ENCODE measurements at places on chromosomes 4 and X.

GRCh38 chrX:109049903-109050302, 313.5 kb upstream of the IRS4 start:
- DNase-seq = no peak

DNA sequence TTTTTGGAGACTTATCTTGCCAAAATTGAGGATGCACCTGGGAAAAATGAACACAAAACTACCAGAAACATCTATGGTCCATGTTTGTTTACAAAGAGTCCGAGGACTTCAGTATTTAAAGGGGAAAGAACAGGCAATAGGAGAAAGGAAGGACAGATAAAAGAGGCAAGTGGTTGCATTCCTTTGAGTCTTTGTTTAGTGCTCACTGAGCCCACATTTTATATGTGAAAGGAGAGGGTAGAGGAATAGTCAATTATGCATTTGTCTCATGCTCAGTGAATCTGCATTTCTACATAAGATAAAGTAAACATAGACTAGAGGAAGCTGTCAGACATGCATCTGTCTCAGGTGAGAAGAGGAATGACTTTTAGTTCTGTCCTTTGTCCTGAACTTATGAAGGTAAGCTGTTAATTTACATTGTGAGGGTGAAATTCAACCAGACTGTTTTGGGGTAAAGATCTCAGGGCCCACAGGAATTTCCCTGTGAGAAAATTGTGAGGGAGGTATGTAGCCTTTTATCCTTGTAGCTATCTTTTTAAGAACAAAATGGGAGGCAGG, 4.5 kb downstream of the DMP1 start:
- DNase-seq = no peak

DNA sequence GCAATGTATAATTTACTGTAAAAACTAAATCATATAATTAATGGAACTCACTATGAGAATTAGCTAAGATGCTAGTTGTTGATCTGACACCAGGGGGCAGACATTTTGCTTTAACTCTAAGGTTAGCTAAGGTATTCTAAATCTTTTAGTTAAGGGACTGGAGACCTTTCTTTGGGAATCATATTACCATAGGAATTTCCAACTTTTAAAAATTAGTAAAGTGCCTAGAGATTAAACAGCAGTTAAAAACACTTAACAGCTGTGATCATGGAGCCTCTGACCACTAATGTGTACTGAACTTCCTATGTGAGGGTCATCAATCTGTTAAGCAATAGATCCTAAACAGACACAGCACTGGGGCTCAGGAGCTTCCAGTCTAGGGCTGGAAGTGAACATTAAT, 226.6 kb downstream of the NSUN7 start:
- DNase-seq = no peak

GRCh38 chr4:81688085-81688484, 216.4 kb upstream of the RASGEF1B start:
- no peak for DNase-seq

- DNase-seq = no peak
Observed at GRCh38 chr4:176357359-176358082, 37.8 kb downstream of the SPCS3 start.

- peak; percentile 12 for DNase-seq
Observed at GRCh38 chr4:148634476-148634875, 192.3 kb upstream of the NR3C2 start.

DNA sequence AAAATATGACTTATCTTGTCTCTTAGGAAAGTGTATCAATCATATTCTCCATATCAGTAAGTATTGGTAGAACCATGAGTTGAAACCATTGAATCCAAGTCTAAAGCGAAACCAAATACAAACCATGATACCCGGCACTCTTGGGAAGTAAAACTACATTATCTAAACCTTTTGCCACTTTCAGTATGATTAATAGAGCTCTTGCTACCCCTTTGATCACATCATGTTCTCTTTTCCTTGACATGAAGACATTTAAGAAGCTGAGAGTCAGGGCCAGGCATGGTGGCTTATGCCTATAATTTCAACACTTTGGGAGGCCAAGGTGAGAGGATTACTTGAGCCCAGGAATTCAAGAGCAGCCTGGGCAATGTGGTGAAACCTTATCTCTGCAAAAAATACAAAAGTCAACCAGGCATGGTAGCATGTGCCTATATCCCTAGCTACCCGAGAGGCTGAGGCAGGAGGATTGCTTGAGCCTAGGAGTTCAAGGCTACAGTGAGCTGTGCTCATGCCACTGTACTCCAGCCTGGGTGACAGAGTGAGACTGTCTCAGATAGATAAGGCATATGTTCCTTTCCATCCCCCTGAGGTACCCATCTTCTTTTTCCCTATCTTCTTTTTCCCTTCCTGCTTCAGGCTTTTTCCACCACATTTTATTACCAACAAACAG, 45.4 kb downstream of the CEP135 start:
- no peak for DNase-seq

- DNase-seq = no peak
Observed at GRCh38 chr4:164614329-164614728, 139.6 kb upstream of the SMIM31 start.

- DNase-seq = peak; percentile 21
Observed at GRCh38 chr4:186204103-186204559, 12.8 kb downstream of the CYP4V2 start.

GRCh38 chrX:129690435-129690834, 35.7 kb upstream of the APLN start:
- no peak for DNase-seq

- DNase-seq = no peak
Observed at GRCh38 chr4:169256856-169257761, 13.6 kb downstream of the SH3RF1 start.

DNA sequence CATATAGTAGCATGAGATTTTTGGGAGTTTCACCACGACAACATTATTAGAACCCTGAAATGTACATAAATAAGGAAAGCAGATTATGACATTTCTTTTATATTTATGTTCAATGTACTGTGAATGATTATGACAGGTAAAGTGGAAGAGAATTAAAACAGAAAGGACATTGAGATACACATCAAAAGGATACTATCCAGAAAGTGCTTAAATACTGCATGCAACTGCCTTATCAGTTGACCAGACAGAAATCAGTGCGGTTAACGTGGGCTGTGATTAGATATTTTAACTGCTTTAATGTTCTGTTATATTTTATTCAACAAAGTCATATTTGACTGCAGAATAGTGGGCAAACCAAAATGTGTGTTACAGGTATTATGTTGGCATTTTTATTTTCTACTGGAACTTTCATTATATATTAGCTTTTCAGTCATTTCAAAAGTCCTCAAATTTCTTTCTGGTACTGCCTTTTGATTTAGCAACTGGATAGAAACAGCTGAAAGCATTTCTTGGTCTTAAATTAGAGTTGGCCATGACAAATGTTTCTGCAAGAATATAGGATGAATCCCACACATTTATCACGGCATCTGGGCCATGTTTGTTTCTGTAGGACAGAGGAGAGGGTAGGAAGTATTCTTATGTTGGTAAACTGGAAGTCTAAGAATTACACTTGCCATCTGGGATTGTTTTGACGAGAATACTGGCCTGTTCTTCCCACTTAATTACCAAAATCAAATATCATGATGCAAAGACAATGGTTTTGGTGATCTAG, 255.2 kb downstream of the SLC39A8 start:
- DNase-seq = no peak

DNA sequence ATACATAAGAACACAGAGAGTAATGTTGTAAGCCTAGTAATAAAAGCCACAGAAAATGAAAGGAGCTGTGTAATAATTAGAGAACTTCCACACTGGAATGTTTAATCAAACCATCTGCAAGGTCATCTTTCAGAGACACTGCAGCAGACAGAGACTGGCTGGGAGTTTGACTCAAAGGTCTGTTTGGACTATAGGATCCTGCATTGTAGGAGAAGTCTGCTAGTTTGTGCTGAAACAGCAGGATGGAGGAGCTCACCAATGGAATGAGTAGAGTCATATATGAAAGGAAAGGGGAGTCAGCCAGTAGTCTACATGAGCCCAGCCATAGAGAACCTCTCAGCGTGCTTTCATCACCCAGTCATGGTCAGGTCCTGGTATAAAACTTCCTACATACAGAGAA, 4.5 kb upstream of the ACE2 start:
- DNase-seq = no peak

DNA sequence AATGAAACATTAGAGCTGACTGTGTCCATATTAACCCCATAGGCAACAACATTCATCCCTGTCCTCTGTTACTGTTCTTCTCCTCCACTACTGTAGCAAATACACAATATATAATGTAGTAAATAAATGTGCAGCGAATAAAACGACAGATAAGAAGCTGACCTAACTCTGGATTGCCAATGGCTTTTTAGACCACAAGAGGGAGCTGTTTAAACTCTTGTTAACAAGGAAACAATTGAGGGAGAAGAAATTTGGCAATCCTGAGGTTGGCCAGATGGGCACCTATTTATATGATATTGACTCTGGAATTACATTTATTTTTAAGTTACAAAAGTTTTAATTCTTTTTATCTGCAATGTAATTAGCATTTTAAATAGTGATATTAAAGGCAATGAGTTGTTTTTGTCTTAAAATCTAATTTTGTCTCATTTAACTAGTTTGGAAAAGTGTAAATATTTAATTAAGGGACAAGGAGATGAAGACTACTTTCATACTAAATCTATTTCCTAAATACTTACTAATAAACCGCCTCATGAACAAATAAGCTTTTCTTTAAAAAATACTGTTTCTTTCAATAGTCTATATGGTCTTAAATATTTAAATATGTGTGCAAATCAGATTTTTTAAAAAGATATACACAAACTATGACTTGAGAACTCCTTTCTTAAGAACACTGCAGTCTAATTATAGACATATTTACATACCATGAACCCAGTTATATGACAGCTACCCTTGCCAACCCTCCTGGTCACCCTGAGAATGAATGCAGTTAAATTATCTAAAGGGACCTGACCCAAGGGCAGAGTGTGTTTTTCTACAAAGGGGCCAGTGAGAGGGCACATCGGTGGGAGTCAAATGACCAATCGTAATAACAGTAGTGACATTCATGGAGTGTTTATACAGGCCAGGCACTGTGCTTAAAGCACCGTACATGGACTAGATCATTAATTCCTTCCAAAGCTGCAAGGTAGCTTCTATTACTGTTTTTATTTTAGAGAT, 52.9 kb upstream of the HPF1 start:
- DNase-seq = peak; percentile 47

GRCh38 chr4:7788694-7789425, 150.8 kb downstream of the AFAP1 start:
- no peak for DNase-seq

GRCh38 chrX:49949961-49950360, 27.6 kb downstream of the CLCN5 start:
- no peak for DNase-seq

- no peak for DNase-seq
Observed at GRCh38 chr4:54929459-54929858, 195.9 kb downstream of the KDR start.

GRCh38 chr4:82097504-82097903, 276.3 kb downstream of the HNRNPD start:
- no peak for DNase-seq

DNA sequence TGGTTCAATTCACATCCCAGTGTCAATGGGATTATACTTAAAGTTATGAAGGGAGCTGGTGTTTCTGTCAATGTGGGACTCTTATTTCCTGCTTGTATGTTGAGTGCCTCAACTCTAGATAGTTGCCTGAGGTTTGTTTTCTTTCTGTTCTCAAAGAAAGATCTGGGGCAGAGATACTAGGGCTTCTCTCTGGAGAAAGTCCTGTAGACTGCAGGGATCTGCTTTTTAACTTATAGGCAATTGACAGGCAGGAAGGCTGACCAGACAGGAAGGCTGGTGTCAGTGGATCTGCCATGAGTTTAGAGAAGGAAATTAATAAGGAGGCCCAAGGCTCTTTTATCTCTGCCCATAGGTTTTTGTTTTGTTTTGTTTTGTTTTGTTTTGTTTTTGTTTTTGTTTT, 64.0 kb upstream of the PRKX start:
- DNase-seq = no peak

DNA sequence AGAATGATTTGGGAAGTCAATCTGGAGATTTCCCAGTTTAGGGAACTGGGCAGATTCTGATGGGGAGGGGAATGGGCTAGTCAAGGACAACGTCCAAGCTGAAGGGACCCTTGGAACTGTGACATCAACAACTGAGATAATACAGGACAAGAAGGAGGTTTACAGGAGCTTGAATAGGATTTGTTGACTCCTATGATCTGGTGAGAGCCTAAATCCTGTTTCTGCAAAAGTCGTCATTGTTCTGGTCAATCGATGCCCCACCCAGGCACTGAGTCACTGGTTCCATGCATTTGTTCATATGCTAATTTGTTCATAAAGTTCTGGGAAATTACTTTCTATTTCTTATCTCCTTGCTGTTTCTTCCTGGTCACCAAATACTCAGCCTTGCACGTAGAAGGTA, 15.3 kb upstream of the PDGFRA start:
- no peak for DNase-seq

- DNase-seq = peak; percentile 8
Observed at GRCh38 chr4:73520821-73521220, 39.3 kb downstream of the AFM start.

GRCh38 chrX:13168269-13168668, 123.8 kb upstream of the FAM9C start:
- no peak for DNase-seq

DNA sequence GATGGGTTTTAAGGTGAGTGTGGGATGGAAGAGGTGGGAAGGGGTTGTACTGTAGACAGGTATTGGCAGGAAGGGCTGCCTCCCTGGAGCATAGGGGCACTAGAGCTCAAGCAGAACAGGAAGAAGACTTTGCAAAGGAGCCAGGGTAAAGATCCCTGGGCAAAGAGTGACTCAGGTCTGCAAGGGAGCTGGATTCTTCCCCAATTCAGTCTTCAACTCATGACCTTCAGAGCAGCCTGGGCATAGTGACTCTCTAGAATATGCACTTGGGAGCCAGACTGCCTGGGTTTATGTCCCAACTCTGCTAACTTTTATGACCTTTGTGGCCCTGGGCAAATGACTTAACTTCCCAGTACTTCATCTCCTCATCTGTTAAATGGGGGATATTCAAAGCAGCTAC, 4.0 kb downstream of the LONRF3 start:
- no peak for DNase-seq

DNA sequence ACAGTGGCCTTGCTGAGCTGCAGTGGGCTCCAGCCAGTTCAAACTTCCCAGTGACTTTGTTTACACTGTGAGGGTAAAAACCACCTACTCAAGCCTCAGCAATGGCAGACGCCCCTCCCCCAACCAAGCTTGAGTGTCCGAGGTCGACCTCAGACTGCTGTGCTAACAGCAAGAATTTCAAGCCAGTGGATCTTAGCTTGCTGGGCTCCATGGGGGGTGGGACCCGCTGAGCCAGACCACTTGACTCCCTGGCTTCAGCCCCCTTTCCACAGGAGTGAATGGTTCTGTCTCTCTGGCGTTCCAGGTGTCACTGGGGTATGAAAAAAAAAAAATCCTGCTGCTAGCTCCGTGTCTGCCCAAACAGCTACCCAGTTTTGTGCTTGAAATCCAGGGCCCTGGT, 168.9 kb upstream of the INTU start:
- DNase-seq = no peak

- no peak for DNase-seq
Observed at GRCh38 chr4:8286719-8287342, 17.3 kb downstream of the HTRA3 start.

- no peak for DNase-seq
Observed at GRCh38 chrX:133171962-133172708, 46.0 kb downstream of the TFDP3 start.

Data from hepatic stellate cell (primary cell).